H9 (cell line): ENCODE measurements at places on chromosomes 16 and 17. TPM values are rescaled to one million over a fixed set of nuclear protein-coding genes. Genes with fewer than 3 reads are reported as not detected.

Gene TEX19
- 1.4 and 1.5 TPM in 2 replicates for total RNA-seq

Gene KRT39
- not detected in 2 replicates for total RNA-seq

Gene PSMC5
- total RNA-seq = 178 and 183 TPM in 2 replicates

Gene CARD14
- total RNA-seq = 0.24 and 0.35 TPM in 2 replicates

Gene SULT1A3
- total RNA-seq = 21.5 and 21.8 TPM in 2 replicates

Gene SKA2
- 83.7 and 91.9 TPM in 2 replicates for total RNA-seq

Gene TNFRSF13B
- total RNA-seq = 0.11 and 0.28 TPM in 2 replicates

Gene SEBOX
- not detected in 2 replicates for total RNA-seq

Gene NPW
- total RNA-seq = 7.1 and 10.2 TPM in 2 replicates

Gene ANKRD40CL
- not detected in 2 replicates for total RNA-seq

Gene SEPTIN12
- total RNA-seq = 0.48 TPM in 1 of 2 replicates, not detected in the other

Gene TMEM88
- total RNA-seq = 8.9 and 11.3 TPM in 2 replicates

Gene KRTAP9-4
- not detected in 2 replicates for total RNA-seq

Gene KRTAP4-5
- not detected in 2 replicates for total RNA-seq

Gene COG7
- total RNA-seq = 17.5 and 17.9 TPM in 2 replicates

Gene KRTAP2-2
- not detected in 2 replicates for total RNA-seq

Gene PYDC1
- 0.70 and 2.1 TPM in 2 replicates for total RNA-seq

Gene CRHR1
- 0.42 and 0.52 TPM in 2 replicates for total RNA-seq

Gene NOD2
- 0.17 and 0.26 TPM in 2 replicates for total RNA-seq

Gene HSPB9
- total RNA-seq = 0.15 and 0.18 TPM in 2 replicates

Gene BPTF
- total RNA-seq = 201 and 203 TPM in 2 replicates

Gene CAPNS2
- 0.29 TPM in 1 of 2 replicates, not detected in the other for total RNA-seq

Gene GNG13
- not detected in 2 replicates for total RNA-seq

Gene MMD
- 24.0 and 24.2 TPM in 2 replicates for total RNA-seq

Gene ERI2
- 22.4 and 24.6 TPM in 2 replicates for total RNA-seq

Gene SLC4A1
- total RNA-seq = 0.13 TPM in 1 of 2 replicates, not detected in the other

Gene NRN1L
- total RNA-seq = 2.0 and 2.7 TPM in 2 replicates

Gene SLC47A1
- 2.0 and 4.0 TPM in 2 replicates for total RNA-seq

Gene CCT6B
- 1.4 and 1.7 TPM in 2 replicates for total RNA-seq

Gene PPY
- 0.59 TPM in 1 of 2 replicates, not detected in the other for total RNA-seq

Gene SSH2
- total RNA-seq = 11.8 and 14.6 TPM in 2 replicates

Gene SCN4A
- 5.0 and 5.8 TPM in 2 replicates for total RNA-seq

Gene FOXL1
- total RNA-seq = 0.09 and 0.18 TPM in 2 replicates

Gene CLDN6
- 743 and 757 TPM in 2 replicates for total RNA-seq

Gene SCRN2
- total RNA-seq = 34.0 and 38.6 TPM in 2 replicates

Gene CCL11
- total RNA-seq = not detected in 2 replicates

Gene PRM1
- total RNA-seq = not detected in 2 replicates

Gene ZNF629
- total RNA-seq = 20.0 TPM in 2 replicates

Gene GAST
- total RNA-seq = not detected in 2 replicates

Gene CNP
- total RNA-seq = 78.5 and 79.7 TPM in 2 replicates

Gene SLC16A5
- total RNA-seq = 17.0 and 17.1 TPM in 2 replicates

Gene HSD17B1
- total RNA-seq = 1.3 and 1.5 TPM in 2 replicates

Gene MIF4GD
- total RNA-seq = 24.0 and 26.1 TPM in 2 replicates

Gene TNS4
- total RNA-seq = 0.55 and 0.59 TPM in 2 replicates

Gene FNDC8
- not detected in 2 replicates for total RNA-seq

Gene ABCA8
- not detected in 2 replicates for total RNA-seq
